ENCODE measurements at places on chromosomes 7 and 10.

DNA sequence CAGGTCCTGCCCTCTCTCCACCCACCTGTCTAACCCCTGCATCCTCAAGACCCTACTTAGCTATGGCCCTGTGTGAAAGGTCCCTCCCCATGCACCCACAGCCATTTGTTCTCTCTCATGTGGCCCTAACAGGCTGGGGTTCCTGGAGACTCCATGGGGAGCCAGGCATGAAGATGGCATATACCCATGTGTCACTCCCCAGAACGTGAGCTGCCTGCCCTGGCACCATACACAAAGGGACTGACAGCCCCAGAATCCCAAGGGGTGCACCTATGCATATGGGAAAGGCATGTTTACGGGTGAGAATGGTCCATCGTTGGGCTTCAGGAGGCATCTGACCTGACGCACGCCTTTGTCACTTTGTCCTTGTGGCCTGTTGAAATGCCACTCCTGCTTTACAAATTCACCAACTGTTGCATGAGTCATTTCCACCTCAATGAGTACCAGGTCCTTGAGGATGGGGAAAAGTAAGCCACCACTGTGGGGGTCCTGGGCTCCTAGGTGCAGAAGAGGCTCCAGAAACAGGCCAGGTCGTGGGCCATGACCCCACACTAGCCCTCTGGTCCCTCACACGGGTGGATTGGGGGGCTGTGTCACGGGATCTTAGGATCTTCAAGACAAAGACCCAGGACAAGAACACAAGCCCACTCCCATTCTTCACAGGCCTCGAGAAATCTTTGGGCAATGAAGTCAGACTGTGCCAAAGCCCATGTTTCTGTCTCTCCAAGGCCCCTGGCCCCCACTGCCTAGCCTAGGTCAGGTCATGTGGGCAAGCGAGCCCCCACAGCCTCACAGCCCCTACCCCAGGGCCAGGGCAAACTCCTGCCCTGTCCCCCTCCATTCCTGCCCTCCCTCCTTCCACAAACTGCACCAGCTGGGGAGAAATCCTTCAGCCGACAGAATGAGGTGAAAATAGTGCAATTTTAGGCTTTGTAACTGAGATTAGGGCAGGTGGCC, 8.6 kb downstream of the GPRIN2 start:
- DNase-seq: no peak

DNA sequence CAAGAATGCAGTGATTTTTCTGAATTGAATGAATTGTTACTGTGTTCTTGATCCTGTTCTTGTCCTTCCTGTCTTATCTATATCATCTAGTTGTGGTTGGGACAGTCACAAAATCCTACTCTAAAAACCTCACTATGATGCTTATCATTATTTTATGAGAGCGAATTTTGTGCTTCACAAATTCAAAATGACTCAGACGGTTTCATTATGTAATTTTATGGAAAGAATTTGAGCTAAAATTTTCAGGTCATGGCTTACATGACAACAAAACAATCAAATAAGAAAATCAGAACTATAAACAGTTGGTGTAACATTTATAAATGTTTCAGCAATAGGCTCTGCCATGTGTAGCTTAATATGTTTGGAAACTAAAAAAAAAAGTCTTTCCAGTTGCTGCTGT, 6.9 kb downstream of the PRKAR2B start:
- DNase-seq: no peak

GRCh38 chr10:128779416-128779815, 653.2 kb upstream of the MKI67 start:
- no peak for DNase-seq

DNA sequence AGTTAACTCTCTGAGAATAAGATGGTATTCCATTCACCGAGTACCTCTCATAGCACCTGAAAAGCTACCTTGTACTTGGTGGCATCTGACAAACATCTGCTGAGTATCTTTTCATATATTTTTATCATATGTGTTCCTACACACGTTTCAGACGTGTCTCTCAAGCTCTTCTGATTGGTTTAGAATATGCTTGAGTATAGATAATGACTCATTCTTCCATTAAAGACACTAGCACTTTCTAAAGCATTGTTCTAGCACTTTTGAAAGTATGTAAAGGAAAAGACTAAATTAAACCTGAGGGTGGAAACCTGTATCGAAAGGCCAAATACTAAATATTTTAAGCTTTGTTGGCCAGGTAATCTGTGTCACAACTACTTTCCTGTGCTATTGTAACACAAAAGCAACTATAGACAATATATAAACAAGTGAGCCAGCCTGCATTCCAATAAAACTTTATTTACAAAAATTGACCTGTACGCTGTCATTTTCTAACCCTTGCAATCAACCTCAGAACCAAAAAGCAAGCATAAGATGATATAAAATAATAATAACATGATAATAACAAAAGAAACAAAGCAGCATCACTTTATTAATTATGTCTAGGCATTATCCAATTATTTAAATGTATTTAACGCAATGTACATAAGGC, 95.3 kb downstream of the DGKI start:
- no peak for DNase-seq

- DNase-seq: no peak
These were observed 52.0 kb downstream of the TSPAN15 start for GRCh38 chr10:69503001-69503895.

DNA sequence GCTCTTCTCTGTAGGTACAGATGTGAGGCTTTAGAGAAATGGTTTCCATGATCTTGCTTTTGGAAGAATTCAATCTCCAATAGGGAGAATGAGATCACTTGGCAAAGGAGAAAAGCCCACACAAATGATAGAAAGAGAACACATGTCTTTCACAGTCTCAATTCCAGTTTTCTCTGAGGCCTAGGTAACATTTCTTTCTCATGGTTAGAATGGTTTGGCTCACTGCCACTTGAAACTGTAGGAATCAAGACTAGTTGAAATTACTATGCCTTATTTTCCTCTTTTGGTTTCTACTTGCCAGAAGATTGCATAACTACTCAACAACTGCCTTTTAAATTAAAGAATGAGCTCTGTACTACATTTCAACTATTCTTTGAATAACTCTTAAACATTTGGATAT, 276.5 kb upstream of the TEX47 start:
- no peak for DNase-seq

- no peak for DNase-seq
These were observed 19.7 kb upstream of the LAMB4 start for GRCh38 chr7:108149908-108150307.

DNA sequence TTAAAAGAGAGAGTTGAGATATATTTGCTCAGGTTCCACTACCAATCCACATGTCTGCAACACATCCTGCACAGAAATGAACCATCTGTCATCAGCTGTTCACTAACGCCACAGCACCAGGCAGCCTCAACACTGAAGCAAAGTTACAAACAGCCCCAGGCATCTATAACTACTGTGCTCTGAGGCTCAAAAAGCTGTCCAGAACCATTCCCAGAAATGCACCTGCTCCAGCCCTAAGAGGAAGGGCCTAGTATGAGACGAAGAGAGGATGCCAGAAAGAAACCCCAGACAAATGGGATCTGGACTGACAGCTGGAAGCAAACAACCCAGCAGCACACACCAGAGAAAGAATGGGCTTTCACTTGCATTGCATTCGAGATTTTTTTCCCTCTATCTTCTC, 159.3 kb downstream of the ELMO1 start:
- no peak for DNase-seq

DNA sequence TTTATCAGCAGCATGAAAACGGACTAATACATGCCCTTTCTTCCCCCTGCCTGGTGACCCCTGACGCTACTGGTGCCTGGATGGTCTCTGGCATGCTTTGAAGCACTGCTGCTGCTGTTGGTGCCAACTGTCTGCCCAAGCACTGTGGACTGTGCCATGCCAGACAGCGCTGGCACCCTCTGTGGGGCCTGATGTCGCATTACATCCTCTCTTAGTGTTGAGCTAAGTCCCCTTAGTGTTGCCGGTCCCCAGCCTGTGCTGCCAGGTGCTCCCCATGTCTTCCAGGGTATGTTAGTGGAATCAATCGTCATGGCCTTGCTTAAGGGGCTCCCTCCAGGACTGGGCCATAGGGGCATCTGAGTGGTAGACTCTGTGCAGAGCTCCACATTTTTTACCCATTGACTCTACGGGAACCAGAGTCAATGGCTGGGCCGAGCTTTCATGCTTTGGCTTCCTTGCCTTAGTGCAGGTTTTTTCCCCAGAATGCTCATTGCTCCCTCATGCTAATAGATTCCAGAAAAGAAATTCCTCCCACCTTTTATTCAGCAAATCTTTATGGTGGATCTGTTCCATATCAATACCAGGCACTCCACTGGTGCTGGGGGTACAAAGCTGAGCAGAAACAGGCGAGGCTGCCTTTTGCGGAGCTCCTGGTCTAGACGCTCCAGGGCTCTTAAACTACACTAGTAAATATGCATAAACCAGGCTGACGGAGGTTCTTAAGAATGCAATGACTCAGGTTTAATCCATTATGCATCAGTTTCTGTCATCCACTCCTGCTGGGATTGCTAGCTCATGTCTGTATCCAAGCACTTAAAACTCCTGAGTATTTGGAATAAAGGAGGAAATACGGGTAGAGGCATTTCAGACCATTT, 21.8 kb upstream of the MRC1 start:
- DNase-seq: no peak

- no peak for DNase-seq
These were observed 52.9 kb downstream of the NEURL1 start for GRCh38 chr10:103546401-103546800.

DNA sequence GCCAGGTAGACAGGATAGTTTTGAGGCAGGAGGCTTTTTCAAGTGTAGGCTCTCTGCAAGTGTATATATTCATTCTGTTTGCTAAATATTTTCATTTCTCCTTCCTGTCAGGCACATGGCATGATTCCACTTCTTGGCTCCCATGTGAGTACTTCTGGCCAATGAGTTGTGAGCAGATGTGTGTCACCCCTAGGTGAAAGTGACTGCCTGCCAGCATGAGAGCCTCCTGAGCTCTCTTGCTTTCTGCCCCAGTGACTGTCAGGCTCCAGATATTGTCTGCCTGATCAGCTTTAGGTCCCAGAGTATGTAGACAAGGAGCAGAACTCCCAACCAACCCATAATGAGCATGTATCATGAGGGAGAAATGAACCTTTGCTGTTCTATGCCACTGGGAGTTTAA, 257.6 kb upstream of the NPY start:
- no peak for DNase-seq

DNA sequence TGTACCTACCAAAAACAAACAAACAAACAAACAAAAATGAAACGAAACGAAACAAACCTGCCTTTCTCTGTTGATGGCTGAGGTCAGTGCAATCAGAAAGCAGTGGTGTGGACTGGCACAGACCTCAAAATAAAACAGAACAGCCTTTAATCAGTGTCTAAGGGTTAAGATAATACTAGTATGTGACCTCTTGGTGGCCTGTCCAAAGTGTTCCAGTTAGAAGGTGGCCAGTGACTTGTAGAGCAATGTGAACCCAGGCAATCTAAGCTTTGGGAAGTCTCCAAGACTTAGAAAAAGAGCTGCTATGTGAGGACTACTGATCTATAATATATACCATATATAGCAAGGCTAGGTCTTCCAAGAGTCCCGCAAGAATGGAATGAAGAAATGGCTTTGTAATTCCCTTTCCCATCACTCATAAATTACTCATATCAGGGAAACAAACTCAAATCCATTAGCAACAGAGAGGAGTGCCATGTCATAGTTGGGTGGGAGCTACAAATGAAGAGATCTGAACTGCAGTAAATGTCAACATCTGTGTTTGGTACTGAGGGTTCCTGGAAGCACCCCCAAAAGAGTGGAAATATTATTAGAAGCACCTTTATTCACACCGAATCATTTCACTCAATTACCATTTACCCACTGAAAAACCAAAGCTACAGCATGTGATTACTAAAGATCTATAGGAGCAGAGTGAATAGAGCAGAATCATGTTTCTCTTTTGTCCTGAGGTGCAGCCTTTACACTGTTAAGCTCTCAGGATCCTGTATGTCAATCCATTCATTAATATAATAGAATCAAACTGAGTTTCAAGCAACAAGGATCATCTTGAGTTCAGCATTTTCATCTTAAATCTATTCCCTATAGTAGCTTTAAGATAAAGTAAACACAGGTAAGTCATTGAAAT, 28.0 kb downstream of the ABLIM1 start:
- no peak for DNase-seq

GRCh38 chr10:28111712-28112111, 112.8 kb upstream of the ODAD2 start:
- DNase-seq: no peak

GRCh38 chr10:120586471-120586872, 129.4 kb downstream of the PLPP4 start:
- DNase-seq: no peak

DNA sequence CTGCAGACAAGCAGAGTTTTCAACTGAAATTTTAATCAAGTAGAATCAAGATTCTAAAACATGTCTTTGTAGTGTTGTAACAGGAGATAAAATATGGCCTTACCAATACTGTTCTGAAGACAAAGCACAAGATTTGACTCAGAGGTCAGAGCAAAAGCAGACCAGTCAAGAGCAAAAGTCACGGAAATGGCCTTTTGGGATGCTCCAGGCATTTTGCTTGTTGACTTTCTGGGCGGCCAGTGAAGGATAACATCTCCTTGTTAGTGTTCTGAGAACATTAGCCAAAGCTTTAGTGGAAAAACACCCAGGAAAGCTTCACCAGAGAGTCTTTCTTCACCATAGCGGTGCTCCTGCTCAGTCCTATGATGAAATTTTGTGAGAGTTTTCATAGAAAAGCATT, 590.6 kb downstream of the ARL4A start:
- DNase-seq: no peak

DNA sequence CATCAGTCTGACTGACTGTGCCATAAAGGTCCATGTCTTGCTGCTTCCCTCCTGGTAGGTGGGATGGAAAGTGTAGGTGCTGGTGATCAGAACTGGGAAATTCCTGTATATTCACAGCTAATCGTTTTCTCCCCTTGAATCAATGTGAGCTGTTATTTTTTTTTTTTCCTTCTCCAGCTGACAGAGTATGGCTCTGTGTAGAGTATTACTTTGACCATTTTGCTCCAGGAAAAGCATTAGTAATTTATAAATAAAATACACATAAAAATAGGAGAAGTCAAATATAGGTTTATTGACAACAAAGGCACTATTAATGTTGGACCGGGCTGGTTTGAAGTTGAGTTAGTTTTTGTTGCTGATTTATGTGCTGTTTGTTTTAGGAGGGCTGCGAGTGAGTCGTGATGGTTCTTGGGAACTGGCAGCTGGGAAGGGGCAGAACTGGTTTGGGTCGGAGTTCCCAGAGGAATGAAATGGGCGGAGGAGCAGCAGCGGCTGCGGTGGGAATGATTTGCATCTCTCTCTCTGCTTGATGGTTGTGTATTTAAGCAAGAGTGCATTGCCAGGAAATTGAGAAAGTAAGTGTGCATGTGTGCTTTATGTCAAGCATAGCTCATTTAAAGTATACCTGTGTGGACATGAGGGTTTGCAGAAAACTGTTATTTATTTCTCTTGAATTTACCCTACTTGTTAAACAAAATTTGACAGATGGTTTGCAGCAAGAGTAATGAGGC, 80.9 kb downstream of the LRMDA start:
- DNase-seq: no peak

GRCh38 chr10:110208614-110209453, 1.4 kb downstream of the MXI1 start:
- DNase-seq: no peak

GRCh38 chr10:18308600-18308999, 168.4 kb downstream of the CACNB2 start:
- no peak for DNase-seq

- DNase-seq: no peak
These were observed 56.4 kb downstream of the ICA1 start for GRCh38 chr7:8205537-8205936.

GRCh38 chr10:63084690-63085382, 48.3 kb upstream of the NRBF2 start:
- DNase-seq: no peak

- DNase-seq: no peak
These were observed 18.4 kb downstream of the C7orf57 start for GRCh38 chr7:48053736-48054135.

Data from stimulated activated CD4-positive, alpha-beta T cell treated with anti-CD3 and anti-CD28 coated beads, Interleukin-15, amount 100 ng/mL, for 1 hour (primary cell).